Motor neuron (in vitro differentiated cells): ENCODE measurements at places on chromosomes 2 and 18. TPM values are rescaled to one million over a fixed set of nuclear protein-coding genes. Genes with fewer than 3 reads are reported as not detected.

DNA sequence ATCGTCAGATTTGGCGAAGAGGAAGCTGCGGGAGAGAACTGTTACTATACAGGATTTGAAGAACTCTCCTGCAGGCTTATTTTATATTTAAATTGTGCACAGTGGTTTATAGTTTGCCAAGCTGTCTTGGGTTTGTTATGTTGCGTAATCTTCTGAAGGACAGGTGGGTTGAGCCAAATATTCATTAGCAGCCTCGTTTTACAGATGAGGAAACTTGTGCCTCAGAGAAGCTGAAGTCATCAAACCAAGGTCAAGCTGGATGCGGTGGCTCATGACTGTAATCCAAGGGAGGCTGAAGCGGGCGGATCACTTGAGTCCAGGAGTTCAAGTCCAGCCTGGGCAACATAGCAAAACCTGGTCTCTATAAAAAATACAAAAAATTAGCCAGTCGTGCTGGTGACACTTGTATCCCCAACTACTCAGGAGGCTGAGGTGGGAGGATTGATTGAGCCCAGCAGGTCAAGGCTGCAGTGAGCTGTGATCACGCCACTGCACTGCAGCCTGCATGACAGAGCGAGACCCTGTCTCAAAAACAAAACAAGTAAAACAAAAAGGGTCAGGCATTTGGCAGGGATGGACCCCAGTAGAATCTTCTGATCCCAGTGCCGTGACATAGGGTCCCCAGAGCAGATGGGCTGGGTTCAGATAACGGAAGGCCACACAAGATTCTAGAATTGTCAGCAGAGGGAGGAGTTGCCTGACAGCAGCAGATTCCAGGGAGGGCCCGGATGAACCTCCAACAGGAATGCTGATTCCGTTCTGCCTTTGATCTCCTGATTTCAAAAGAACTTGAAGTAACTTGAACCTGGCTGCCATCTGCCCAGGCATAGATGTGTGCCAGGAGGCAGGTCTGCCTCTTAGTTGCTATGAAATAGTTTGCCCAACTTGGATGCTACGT, 50.6 kb downstream of the SH3BP4 start:
- ATAC-seq = no peak

- ATAC-seq = peak; percentile 17
Measured at GRCh38 chr2:36357847-36358659, 2.5 kb downstream of the CRIM1 start.

DNA sequence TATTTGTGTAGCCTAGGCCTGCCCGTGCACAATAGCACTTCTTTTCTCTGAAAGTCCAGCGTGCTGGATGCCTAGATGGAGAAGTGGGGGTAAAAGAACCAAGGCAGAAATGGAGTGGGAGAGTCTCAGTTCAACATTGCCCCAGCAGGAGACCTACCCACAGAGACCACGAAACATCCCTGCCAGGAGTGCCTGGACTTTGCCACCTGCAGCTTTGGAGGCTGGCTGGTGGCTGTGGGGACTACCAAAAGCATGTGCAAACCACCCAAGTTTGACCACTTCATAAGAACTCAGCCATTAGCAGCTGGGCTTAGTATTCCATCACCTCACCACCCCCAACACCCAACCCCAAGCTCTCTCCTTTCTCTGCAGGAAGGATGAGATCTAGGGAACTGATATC, 416.9 kb upstream of the ID2 start:
- no peak for ATAC-seq

- peak; percentile 92 for ATAC-seq
Measured at GRCh38 chr2:136386046-136386445, 268.1 kb upstream of the CXCR4 start.

Gene PAX8
- total RNA-seq = 0.27 and 0.69 TPM in 2 replicates

GRCh38 chr2:169141713-169142352, 72.5 kb downstream of the DHRS9 start:
- peak; percentile 68 for ATAC-seq

DNA sequence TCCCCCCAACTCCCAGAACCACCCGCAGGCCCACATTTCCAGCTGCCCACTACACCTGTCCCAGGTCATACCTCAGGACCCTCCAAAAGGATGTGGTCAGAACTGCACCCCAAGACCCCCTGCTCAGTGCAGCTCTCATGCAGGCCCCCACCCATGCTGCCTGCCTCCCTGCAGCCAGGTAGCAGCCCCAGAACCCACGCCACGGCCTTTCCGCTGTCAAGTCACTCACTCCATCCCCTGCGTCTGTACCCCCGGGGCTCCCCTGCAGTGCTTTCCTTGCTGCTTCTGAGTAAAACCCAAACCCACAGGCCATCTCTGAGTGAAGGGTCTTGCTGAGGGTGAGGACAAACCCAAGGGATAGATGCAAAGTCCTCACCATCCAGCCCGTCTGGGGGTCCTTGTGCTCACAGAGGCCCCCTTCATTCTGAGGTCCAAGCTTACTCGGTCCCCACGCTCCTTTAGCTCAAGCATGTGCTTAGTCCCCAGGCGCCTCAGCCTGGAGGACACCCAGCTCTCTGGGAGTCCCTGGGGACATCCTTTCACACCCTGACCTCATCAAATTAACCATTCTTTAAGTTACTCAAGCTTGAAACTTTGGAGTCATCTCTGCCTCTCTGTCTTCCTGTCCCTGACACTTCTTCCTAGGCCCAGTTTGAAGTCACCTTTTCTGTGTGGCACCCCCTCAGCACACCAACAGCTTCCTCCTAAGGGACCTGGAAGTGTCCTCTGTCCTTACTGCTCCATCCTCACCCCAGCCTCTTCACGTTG, 130.1 kb downstream of the SMAD7 start:
- no peak for ATAC-seq

Gene TFPI
- 0.44 and 0.52 TPM in 2 replicates for total RNA-seq

- ATAC-seq = no peak
Measured at GRCh38 chr2:85768713-85769112, 14.9 kb downstream of the ATOH8 start.

Gene AP1S3
- 1.2 and 1.9 TPM in 2 replicates for total RNA-seq
